ENCODE measurements at places on chromosomes 2 and 18. TPM values are rescaled to one million over a fixed set of nuclear protein-coding genes. Genes with fewer than 3 reads are reported as not detected.

DNA sequence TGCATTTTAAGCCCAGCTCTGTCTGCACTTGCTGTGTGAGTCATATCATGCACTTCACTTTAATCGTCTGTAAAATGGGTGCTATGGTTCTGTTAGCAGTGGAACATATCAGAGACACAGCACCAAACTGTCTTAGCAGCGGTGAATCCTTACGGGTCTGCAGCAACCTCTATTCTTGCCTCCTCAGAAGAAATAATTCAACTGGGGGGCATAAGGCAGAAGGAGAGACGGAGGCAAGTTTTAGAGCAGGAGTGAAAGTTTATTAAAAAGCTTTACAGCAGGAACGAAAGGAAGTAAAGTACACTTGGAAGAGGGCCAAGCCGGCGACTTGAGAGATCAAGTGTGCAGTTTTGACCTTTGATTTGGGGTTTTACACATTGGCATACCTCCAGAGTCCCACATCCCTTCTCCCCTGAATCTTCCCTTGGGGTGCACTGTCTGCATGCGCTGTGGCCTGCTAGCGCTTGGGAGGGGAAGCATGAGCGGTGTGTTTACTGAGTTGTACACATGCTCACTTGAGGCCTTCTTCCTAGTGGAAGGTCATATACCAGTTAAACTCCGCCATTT lies 109.8 kb downstream of the DDX1 start:
- no peak for DNase-seq

- no peak for DNase-seq
Observed at GRCh38 chr2:45072862-45073237, 63.6 kb upstream of the SIX2 start.

DNA sequence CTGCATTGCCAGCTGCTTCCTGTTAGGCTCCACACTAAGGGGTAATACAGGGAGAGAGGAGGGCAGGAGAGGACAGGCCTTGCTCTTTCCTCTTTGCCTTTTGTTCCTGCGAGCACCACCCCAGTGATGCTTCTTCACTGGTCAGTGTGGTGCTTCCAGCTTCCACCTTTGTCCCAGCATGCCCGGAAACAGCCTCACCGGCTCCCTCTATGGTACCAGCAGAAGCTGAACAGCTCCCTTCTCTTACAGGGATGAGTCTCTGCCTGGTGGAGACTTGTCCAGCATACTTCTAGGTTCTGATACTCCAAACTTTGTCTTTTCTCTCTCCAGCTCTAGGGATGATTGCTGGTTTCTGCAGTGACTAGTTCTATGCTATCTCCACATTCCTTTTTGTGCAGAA lies 413.3 kb downstream of the TSN start:
- no peak for DNase-seq

- DNase-seq: no peak
Observed at GRCh38 chr2:234880551-234881211, 71.1 kb upstream of the SH3BP4 start.

The EFHD1 gene
- 178 TPM for total RNA-seq

DNA sequence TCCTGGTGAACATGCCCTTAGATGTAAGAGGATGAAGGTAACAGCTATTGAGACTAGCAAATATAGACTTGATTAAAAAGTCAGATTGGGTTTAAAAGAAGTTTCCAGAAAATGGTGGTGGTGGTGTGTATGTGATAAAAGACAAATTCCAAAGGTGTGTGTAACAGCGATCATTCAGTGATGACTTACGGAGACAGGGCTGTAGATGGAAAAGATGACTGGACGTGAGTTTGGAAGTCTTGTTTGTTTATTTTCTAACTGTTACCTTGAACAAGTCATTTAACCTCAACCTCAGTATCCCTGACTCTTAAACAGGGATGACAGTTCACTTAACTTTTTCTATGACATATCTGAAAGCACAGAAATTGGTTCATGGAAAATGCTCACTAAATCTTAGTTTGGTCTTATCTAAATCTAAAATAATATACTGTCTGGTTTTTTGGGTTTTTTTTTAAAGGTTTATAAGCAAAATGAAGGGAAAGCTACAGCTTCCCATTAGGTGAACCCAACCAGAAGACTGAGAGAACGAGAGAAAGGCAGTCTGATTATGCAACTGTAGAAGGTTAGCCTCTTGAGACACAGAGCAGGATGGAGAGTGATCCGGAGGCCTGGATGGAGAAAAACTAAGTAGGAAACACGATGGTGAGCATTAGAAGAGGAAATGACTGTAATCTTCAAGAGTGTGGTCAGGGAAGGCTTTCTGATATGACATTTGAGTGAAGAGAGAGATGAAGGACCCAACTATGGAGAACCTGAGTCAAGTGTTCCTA lies 71.9 kb downstream of the TCF4 start:
- DNase-seq: no peak

The SKOR2 gene
- total RNA-seq: not detected

All from chondrocyte (in vitro differentiated cells).